ENCODE measurements at places on chromosomes 11 and 22. TPM values are rescaled to one million over a fixed set of nuclear protein-coding genes. Genes with fewer than 3 reads are reported as not detected.

The ZP1 gene
- 0.04 TPM for polyA plus RNA-seq

The AIFM3 gene
- 6.0 TPM for polyA plus RNA-seq

The KRTAP5-7 gene
- polyA plus RNA-seq, result not detected

The OR6X1 gene
- polyA plus RNA-seq, result not detected

The OR5A1 gene
- polyA plus RNA-seq, result not detected

The FGF19 gene
- not detected for polyA plus RNA-seq

The TRIM29 gene
- 20.7 TPM for polyA plus RNA-seq

The C22orf42 gene
- polyA plus RNA-seq, result not detected

The SHANK3 gene
- polyA plus RNA-seq, result 15.5 TPM

The MIF gene
- 887 TPM for polyA plus RNA-seq

The HBG1 gene
- polyA plus RNA-seq, result not detected

The ANKRD49 gene
- 13.0 TPM for polyA plus RNA-seq

The NCR3LG1 gene
- 0.94 TPM for polyA plus RNA-seq

The RASSF7 gene
- polyA plus RNA-seq, result 153 TPM

The TP53AIP1 gene
- polyA plus RNA-seq, result 1.4 TPM

The JAML gene
- polyA plus RNA-seq, result 34.4 TPM

The MRGPRX3 gene
- 0.18 TPM for polyA plus RNA-seq

The ARVCF gene
- 12.7 TPM for polyA plus RNA-seq

The CATSPERZ gene
- polyA plus RNA-seq, result 0.98 TPM

The TRIM49 gene
- polyA plus RNA-seq, result not detected

The FAM111B gene
- polyA plus RNA-seq, result 0.94 TPM

The GSTT4 gene
- polyA plus RNA-seq, result not detected

The BIK gene
- 3.1 TPM for polyA plus RNA-seq

The TRIM34 gene
- 4.1 TPM for polyA plus RNA-seq
